Activated T-cell treated with anti-CD3 and anti-CD28 coated beads, Interleukin-2, amount 50 U/mL, for 1 hour (primary cell): ENCODE measurements at places on chromosomes 12 and 14.

- DNase-seq, result no peak
Measured at GRCh38 chr12:121980892-121981272, 40.8 kb upstream of the BCL7A start.

DNA sequence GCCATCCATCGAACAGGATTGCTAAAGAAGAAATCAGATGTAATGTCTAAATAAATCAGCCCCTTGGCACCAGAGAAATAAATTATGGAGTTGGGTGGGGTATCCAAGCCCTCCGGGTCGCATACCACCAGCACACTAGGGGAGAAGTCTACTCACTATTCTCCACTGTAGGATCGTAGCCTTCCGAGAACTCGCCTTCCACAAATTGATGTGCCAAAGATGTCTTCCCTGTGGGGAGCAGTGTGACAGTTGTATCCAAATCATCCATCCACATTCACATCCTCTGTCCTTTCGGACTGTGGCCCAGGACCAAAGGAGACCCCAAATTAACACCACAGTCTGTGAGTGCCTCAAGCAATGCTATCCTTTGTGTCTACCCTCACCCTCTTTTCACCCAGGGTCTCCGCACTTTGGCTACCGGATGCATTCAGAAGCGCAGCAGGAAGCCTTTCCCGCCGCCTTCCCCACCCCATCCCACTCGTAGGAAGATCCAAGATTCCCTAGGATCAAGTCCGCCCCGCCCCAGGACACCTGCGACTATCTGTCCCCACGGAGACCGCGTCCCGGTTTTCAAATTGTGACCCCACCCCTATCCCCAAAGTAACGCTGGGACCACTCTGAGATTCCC is 786 bp downstream of the RHEBL1 start:
- DNase-seq, result no peak

- DNase-seq, result no peak
Measured at GRCh38 chr14:83316356-83316755, 1782.7 kb upstream of the SEL1L start.

DNA sequence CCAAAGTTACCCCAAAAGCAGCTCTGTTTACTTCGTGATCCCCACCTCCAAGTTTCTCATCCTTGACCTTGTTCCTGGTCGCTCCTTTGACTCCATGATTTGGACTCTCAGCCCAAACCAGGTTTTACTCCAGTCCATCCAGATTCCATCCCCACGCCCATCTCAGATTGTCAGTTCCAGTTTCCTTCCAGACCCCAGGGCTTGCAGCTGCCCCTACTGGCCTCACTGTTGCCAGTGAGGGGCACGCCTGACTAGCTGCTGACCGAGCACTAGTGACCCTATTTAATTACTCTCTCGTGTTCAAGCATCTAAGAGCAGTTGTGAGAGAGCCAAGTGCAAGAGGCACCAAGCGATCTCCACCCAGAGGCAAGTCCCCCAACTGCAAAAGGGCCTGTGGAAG is 155.1 kb upstream of the FUT8 start:
- no peak for DNase-seq

DNA sequence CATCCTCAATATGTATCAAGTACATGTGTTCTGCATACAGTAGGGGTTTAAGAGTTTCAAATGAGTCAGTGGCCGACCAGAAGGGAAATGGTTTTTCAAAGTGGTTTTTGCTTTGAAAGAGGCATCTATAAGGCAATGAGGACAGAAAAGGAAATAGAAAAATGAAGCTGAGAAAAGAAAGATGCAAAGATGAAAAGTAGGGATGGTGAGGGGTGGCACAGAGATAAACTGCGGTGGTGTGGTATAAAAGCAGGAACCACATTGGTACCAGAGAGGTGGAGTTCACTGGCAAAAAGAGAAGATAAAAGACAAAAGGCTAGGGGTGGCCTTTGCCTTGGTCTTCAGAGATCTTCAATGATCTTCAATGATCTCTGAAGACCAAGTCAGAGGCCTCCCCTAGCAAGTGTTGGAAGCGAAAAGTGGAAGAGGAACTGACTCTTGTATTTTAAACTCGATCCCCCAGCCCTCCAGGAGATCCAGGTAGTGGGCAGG is 144.0 kb upstream of the KRR1 start:
- no peak for DNase-seq

GRCh38 chr12:98372340-98373024 is 142.9 kb upstream of the TMPO start:
- DNase-seq, result no peak

DNA sequence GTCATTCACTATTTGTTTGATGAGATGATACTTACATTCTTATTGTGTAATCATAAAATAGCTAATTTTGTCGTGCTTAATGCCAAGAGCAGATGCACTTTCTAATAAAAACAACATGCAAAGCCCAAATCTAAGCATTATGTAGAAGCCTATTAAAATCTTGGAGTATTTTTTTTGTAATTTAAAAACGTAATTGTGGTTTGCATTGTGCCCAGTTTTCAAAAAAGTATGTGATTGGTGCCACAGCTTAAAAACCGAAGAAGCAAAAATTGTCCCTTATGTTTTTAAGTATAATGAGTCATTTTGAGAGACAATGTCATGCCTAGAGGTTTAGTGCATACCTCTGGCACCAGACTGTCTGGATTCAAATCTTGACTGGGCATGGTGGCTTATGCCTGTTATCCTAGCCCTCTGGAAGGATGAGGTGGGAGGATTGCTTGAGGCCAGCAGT is 464.8 kb upstream of the RGS6 start:
- DNase-seq, result no peak

DNA sequence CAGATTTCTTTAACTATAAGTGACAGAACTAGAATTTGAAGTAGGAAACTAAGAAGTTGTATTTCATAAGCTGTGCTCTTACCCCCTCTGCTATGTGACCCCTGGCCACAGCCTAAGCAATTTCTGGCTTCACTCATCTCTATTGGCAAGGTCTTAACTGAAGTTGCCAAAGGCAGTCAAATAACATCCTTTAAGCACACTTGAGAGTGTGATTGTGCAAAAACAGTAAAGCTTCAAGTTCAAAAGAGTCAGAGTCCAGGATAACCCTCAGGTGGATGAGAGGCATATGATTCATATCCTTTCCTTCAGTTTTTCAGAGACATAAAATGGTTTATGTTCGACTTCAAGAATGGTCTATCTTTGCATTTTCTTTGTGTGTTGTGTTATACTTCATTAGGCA is 45.2 kb downstream of the GRIP1 start:
- no peak for DNase-seq

GRCh38 chr14:23916004-23916403 is 37.6 kb upstream of the DHRS4 start:
- DNase-seq, result no peak

DNA sequence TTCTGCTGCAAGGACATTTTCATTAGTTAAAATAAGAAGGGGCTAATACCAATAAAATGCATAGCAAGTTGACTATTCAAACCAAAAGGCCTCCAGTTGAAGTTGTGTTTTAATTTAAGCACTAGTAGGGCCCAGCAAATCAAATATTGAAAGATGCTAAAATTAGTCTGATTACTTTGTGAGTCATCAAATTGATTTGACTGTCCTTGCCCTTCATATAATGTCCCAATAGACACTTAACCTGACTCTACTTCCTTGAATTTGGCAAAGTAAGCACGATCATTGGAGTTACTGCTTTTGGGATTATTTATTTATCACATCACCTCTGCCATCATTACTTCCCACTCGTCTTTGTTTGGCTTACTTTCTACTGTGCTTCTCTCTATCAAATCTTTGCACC is 798.5 kb downstream of the DIO2 start:
- no peak for DNase-seq

DNA sequence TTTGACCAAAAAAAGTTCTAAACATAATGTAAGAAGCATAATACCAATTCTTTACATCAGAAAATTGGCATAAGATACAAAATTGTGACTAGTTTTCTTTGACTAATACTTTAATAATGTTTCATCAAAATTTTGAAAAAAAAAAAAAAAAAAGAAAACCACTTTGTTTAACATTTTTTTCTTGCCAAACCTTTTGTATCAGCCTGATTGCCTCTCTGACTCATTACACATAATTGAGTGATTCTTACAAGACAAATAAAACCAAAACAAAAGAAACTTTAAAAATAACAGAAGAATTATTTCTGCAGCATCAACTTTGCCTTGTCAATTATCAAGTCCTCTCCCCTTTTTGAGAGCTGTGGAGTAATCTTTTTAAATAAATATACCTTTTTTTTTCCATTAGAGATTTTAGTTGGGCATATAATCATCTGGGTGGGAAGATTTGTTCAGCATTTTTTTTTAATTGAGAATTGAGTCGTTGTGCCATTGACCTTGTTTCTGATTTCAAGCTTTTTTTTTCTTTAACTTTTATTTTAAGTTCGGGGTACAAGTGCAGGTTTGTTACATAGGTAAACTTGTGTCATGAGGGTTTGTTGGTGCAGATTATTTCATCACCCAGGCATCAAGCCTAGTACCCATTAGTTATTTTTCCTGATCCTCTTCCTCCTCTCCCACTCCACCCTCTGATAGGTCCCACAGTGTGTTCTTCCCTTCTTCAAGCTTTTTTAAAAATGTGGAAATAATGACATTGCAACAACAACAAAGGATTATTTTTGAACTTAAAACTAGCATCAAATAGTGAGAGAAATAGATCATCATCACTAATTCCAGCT is 45.8 kb upstream of the HMGA2 start:
- DNase-seq, result no peak

- DNase-seq, result no peak
Measured at GRCh38 chr14:67733616-67734015, 31.9 kb downstream of the RDH12 start.

GRCh38 chr12:71440763-71441748 is 1.5 kb downstream of the LGR5 start:
- DNase-seq, result no peak

DNA sequence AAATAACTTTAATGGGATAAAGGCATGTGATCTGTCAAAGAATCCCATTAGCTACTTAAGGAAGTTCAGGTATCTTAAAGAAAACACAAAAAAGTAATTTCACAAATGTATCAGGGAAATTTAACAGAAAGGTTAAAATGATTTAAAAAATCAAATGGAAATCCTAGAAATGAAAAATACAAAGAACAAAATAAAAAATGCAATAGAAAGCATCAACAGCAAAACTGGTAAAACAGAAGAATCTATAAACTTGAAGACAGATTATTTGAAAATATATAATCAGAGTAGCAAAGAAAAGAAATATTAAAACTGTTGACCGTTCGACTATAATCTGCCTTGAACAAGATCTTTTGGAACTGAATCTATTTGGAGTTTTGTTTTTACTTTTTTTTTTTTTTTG is 279.4 kb upstream of the SYT1 start:
- no peak for DNase-seq

DNA sequence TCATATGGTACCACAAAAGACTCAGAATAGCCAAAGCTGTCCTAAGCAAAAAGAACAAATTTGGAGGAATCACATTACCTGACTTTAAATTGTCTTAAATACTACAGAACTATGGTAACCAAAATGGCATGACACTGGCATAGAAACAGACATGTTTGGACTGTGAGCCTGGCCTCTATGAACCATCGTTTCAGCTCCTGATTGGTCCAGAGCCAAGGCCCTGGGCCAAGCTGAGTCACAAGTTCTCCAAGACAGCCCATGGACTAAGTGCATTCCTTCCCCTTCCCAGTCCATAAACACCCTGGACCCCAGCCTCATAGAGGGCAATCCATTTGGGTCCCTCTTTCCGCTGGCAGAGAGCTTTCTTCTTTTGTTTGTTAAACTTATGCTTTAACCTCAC is 12.1 kb upstream of the PRR4 start:
- DNase-seq, result no peak

- no peak for DNase-seq
Measured at GRCh38 chr12:57340104-57340503, 89.1 kb upstream of the STAC3 start.

- DNase-seq, result no peak
Measured at GRCh38 chr12:89138048-89138852, 214.1 kb downstream of the DUSP6 start.

- no peak for DNase-seq
Measured at GRCh38 chr14:34983786-34984185, 994 bp downstream of the SRP54 start.

- no peak for DNase-seq
Measured at GRCh38 chr12:50925342-50925651, 27.0 kb upstream of the HIGD1C start.

DNA sequence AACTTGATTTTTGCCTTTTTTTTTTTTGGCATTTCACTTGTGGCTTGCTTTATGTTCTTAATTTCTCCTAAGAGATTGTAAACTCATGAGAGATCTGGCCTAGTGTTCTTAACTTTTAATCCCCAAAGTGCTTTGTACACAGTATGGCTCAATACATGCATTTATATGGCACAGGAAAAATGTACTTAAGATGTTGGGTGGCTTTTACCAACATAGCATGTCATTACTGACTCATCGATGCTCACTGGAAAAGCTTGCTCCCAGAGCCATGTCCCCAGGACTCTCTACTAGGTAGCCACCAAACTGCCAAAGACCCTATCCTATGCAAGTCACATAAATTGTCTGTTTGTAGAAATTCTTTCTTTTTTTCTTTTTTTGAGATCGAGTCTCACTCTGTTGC is 13.1 kb upstream of the SMCO3 start:
- DNase-seq, result no peak

DNA sequence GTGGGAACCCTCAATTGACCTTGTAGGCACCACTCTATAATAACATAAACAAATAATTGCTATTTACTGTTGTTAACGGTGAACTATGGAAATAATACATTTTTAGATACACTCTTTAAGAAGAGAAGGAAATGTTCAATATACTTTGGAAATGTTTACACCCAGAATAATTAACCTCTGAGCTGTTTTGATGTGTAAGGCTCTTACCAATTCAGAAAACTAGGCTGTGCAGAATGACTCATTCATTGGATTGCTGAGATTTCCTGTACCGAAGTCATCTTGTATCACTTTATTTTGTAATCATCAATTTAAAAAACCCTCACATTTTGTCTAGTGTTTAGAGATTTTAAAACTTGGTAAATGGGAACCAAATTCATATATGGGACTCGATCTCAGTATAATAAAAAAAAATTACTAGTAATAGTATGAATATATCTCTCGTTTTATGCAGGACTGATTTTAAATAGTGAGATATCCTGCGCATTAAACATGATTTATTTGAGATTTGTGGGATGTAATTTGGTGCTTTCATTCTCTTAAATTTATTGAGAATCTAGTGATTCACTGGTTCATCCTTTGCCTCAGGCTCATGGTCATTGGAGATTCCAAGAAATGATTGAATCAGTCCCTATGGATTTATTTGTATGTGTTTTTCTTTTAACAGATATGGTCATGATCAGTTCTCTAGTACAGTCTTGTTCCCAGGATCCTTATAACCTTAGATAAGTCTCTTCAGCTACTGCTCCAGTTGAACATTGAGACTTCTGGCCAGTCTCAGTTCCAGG is 3.9 kb downstream of the SAMD4A start:
- DNase-seq, result no peak

GRCh38 chr14:106228541-106229158 is 702.3 kb downstream of the TMEM121 start:
- DNase-seq, result no peak

DNA sequence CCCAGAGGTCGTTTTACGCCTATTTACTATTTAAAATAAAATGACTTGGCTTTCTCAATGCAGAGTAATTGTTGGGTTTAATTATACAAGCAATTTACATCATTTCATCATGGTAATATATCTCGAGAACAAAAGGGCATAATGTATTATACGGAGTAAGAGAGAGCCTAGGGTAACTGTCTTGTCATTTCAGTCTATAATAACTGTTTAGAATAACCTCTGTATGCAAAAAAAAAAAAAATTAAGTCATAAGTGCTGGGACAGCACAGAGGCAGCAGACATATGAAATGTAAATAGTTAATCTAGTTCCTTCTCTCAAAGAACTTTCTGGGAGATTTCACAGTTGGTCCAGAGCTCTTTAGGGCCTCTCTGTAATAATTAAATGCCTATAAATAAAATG is 284.9 kb downstream of the TMTC2 start:
- no peak for DNase-seq

- no peak for DNase-seq
Measured at GRCh38 chr14:61147831-61148549, 133.1 kb downstream of the TMEM30B start.
